ENCODE measurements at places on chromosomes 7 and 10. TPM values are rescaled to one million over a fixed set of nuclear protein-coding genes. Genes with fewer than 3 reads are reported as not detected.

DNA sequence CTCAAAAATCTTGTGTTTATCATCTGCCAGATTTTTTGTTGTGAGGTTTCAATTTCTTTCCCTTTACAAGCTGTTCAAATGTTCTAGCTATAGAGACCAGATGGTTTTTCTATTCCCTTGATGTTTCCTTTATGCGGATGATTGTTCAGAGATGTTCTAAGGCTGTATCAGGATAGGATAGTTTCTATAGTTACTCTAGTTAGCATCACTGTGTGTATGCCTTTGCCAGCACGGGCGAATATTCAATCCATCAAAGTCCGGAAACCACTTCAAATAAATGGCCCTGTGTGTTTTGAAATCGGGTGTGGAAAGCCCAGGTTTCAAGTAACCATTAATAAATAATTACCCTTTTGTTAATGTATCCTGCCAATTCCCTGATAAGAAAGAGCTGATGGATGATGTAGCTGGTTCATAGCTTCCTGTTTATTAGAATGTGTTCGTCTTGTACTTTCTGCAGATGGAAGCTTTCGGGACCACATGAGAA, 149.8 kb upstream of the PRKCQ start:
- H3K27ac ChIP-seq: peak overlapping the region; percentile 17
- no peak for DNase-seq
- H3K4me3 ChIP-seq: no peak overlapping the region

DNA sequence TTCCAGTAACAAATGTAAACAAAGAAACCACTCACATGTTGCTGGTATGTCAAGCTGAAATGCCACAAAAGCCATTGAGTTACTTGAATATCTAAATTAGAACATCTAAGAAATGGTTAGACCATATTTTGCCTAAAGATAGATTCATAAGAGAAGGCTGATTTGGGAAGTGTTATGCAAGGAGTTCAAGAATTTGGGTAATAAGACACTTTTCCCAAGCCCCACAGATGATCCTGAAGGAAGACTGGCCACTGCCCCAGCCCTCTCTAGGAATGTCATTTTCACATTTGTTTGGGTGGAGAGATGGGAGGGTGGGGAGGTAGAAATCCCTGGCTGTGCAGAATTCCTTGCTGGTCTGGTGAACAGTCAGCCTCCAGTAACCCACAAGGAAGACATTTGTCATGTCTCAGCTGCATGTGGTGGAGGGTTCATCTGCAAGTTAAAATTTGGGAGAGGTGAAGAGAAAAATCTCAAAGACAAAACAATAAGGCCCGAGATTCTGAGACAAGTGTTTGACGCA, 427.2 kb upstream of the KLF6 start:
- H3K27ac ChIP-seq: no peak overlapping the region
- no peaks in the 10 kb centered on the region for H3K27me3 ChIP-seq
- no peak for DNase-seq
- H3K4me3 ChIP-seq: no peak overlapping the region
- peaks cover 9% of the 10 kb centered on the region for H3K4me1 ChIP-seq

The POLR2J2 gene
- 2.0 TPM for total RNA-seq

The RADIL gene
- total RNA-seq: 12.1 TPM

DNA sequence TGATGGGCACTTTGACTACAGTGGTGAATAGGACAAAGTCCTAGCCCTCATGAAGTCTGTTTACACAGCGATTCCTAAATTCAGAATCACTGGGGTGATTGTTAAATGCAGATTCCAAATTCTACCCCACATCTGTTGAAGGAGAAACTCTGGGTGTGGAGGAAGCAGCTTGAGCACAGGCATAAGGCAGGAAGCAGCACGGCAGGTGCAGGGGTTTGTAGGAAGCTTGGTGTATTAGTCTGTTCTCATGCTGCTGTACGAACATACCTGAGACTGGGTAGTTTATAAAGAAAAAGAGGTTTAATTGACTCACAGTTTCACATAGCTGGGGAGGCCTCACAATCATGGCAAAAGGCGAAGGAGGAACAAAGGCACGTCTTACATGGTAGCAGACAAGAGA, 5.1 kb downstream of the AKR1E2 start:
- H3K27me3 ChIP-seq: no peaks in the 10 kb centered on the region
- DNase-seq: no peak
- no peak overlapping the region for H3K27ac ChIP-seq
- peaks cover 6% of the 10 kb centered on the region for H3K4me1 ChIP-seq

DNA sequence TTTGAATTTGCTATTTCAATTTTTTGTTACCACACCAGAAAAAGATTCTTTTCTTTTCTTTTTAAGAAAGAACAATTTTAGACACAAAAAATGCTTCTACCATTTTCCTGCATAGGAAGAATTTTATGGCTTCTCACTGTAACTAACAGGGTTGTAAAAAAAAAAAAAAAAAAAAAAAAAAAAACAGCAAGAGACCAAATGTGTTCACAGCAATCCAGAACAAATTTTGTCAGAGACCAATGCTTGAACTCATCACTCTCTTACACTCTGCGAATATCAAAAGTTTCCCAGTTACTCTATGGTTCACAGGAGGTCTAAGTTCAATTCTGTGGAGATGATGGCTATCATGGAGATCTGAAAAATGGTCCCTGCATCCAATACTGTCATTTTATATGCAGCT, 84.4 kb downstream of the CHCHD3 start:
- H3K4me1 ChIP-seq: peaks cover 18% of the 10 kb centered on the region
- DNase-seq: no peak
- no peak overlapping the region for H3K27ac ChIP-seq

DNA sequence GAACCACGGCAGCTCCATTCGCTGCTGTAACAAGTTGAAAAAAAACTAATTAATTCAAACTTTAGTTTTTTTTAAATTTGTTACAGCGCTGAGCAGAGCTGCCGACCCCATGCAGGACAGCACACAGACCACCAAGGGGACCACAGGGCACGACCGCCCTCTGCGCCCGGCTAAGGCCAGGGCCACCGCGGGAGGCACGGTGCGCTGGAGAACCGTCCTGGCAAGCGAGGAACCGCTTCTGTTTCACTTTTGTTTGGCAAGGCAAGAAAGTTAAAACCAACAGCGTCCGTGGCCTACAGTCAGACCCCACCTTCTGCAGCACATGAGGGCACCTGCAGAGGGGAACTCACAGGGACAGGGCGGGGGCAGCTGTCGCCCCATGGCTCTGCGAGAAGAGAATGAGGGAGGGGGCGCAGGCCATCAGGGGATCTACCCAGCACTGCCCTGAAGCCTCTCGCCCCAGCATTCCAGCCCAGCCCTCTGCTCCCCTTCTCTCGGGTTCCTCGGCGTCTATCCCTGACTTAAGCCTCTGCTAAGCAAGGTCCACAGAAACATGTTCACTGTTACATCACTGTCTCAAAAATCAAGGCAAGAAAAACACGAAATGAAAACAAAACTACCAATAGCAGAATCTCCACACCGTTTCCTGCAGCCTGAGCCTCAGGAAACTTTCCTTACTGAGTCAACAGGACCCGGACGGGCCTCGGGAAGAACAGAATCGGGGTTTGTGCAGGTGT, 204.4 kb downstream of the DIP2C start:
- H3K4me3 ChIP-seq: peak overlapping the region; percentile 50
- peaks cover 5% of the 10 kb centered on the region for H3K36me3 ChIP-seq
- no peak for DNase-seq
- H3K27me3 ChIP-seq: no peaks in the 10 kb centered on the region
- H3K27ac ChIP-seq: peak overlapping the region; percentile 87

DNA sequence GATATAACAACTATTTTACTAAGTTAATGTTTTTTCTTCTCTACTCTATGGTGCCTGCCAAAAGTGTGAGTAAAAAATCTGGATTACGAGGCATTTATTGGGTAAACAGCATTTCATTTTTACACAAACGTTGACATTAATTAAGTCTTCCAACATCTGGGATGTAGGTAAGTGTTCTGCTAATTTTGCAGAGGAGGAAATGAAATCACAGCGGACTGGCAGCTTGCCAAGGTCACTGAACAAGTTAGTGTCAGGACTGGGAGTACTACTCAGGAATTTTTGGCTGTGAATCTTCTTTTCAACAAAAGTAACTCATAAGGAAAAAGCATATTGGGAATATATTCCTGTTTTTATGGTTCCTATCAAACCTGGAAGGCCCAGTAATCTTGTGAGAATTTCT, 612.1 kb upstream of the FZD8 start:
- no peak overlapping the region for H3K27ac ChIP-seq
- H3K4me1 ChIP-seq: peaks cover 7% of the 10 kb centered on the region
- H3K36me3 ChIP-seq: no peaks in the 10 kb centered on the region
- DNase-seq: no peak

- no peaks in the 10 kb centered on the region for H3K4me1 ChIP-seq
- H3K27ac ChIP-seq: no peak overlapping the region
- no peak overlapping the region for H3K4me3 ChIP-seq
- H3K36me3 ChIP-seq: no peaks in the 10 kb centered on the region
- H3K27me3 ChIP-seq: no peaks in the 10 kb centered on the region
- DNase-seq: no peak
These were observed 149.3 kb upstream of the IMMP2L start for GRCh38 chr7:111711426-111712065.

DNA sequence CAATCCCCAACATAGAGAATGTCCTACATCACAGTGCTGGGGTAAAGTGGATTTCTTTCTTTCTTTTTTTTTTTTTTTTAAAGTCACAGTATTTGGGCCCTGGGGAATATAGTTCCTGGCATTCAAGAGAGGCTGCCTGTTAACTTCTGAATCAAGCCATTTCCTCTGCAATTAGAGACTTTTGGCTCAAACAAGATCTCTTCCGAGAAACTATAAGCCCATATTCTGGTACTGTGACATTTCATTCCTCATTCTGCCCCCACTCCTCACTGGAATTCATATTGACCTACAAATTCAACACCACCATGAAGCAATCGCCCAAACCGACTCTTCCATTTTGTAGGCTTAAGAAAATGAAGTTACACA, 187.4 kb downstream of the PHTF2 start:
- no peaks in the 10 kb centered on the region for H3K36me3 ChIP-seq
- H3K27ac ChIP-seq: no peak overlapping the region
- DNase-seq: no peak
- H3K27me3 ChIP-seq: no peaks in the 10 kb centered on the region
- no peak overlapping the region for H3K4me3 ChIP-seq

DNA sequence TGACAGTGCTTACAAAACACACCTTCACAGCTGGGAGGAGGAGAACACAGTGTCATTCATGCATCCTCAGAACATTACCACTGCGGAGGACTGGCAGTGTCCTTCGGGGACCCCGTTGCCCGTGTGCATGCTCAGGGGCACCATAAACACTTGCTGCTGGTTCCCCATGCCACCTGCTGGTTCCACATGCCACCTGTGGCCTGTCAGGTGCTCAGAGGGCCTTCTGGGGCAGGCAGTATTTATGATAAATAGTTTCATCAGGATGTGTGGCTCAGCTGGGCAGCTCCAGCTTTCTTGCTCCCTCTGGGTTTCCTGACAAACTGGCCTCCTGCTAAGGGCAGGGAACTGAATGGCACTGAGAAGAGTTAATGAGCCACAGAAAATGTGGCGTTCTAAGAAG, 32.1 kb downstream of the CELF2 start:
- H3K27me3 ChIP-seq: no peaks in the 10 kb centered on the region
- peaks cover 74% of the 10 kb centered on the region for H3K4me1 ChIP-seq
- no peak overlapping the region for H3K4me3 ChIP-seq
- H3K27ac ChIP-seq: peak overlapping the region; percentile 65
- H3K36me3 ChIP-seq: no peaks in the 10 kb centered on the region

The C10orf95 gene
- total RNA-seq: 1.0 TPM

The ZPBP gene
- not detected for total RNA-seq

The GJD4 gene
- not detected for total RNA-seq

DNA sequence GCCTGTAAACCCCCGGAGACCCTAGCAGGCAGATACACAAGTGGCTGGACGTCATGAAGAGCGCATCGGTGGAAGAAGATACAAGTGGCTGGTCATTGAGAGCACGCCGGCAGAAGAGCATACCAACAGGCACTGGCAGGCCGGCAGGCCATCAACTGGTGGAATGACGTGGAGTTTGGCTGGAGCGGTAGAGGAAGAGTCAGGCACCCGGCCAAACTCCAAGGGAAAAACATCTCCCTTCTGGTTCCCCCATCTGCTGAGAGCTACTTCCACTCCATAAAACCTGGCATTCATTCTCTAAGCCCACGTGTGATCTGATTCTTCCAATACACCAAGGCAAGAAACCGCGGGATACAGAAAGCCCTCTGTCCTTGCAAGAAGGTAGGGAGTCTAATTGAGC, 113.4 kb upstream of the NPSR1 start:
- no peaks in the 10 kb centered on the region for H3K36me3 ChIP-seq
- H3K4me3 ChIP-seq: no peak overlapping the region
- H3K27ac ChIP-seq: no peak overlapping the region
- H3K27me3 ChIP-seq: no peaks in the 10 kb centered on the region
- DNase-seq: no peak

The CCL24 gene
- total RNA-seq: 0.99 TPM

The ADCYAP1R1 gene
- total RNA-seq: 35.3 TPM

The IFIT1B gene
- 0.33 TPM for total RNA-seq

Data from esophagus muscularis mucosa (tissue), 4 donors.